Thoracic aorta (tissue), 2 donors: ENCODE measurements at places on chromosomes 13 and 19.

GRCh38 chr13:66886264-66886663, 343.9 kb downstream of the PCDH9 start:
- DNase-seq: no peak

DNA sequence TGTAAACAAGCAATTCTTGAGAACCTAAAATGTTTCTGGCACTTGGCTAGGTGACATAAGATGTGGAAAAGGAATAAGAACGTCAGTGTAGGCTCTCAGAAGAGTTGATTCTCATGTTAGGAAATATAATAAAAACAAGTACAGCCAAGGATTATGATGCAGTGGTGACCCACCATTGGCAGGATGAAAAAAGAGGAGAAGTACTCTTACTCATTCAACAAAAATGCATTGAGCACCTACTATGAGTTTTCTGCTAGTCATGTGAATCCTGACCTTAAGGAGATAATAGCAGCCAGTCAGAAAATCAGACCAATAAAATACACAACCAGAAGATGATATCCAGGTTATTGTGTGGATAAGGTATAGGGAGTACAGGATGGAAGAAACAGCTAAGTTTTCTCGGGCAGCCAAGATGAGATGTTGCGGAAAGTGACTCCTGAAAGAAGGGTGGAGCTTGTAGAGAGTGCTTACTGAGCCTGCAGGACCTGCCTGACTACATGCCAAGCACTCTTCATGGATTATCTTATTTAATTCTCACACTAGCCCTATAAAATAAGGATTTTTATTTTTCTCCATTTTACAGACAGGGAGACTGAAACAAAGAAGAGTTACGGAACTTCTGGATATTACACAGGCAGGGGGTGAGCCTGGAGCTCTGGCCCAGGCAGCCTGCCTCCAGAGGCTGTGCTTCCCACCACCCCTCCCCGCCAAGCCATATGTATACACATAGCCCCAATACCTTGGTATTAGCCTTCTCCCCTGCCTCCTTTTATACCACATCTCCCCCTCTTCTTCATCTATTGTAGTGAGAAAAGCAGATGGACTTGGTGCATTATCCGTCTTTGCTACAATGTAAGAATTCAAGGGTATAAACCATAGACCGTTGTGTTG, 58.0 kb downstream of the TGDS start:
- DNase-seq: no peak

DNA sequence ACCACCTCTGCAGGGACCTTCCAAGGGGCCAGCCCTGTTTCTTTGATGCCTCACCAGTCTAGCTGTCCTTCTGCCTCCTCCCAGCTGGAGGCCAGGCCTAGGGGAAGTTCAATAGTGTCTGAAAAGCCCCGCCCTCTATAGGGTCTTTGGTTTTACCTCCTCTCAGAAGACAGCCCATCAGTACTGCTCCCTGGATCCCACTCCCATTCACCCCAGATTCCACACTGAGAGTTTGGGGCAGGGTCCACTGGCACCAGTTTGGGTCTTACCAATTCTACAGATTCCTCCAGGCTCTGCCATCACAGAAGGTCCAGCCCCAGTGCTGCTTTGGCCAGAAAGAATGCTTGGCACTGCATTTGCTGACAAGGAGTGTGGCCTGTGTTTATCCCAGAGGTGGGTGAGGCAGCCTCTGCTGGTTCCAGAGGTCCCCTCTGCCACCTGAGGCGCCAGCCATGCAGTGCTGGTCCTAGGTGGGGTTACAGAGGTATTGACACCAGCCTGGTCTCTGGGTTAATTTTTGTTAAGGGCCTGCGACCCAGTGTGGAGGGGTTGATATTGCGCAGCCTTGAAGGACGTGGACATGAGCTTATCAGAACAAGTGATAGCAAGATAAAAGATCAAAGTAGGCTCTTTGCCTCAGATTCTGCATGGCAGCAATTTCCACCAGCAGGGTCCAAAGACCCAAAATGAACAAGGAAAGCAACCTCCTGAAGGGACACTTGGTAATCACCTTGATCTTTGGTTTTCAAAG, 41.4 kb upstream of the IGSF23 start:
- no peak for DNase-seq

DNA sequence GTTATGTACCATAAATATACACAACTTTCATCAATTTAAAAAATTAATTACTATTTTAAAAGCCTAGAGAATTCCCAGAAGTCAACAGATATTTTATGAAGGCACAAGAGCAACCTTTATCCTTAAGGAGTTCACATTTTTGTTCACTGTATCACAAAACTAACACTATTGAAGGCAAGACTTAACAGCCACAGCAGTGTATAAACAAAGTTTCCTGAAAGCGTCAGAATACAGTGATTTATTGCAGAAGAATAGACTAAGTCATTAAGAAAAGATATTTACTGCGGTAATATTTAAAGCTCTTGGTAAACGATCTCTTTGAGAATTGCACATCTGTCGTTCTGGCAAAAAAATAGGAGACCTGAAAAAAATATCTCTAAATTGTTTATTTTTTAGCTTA, 419.3 kb upstream of the NBEA start:
- no peak for DNase-seq

- DNase-seq: no peak
Measured at GRCh38 chr13:21638319-21639282, 32.3 kb upstream of the FGF9 start.

GRCh38 chr13:102707467-102707866, 12.6 kb upstream of the METTL21C start:
- DNase-seq: no peak

DNA sequence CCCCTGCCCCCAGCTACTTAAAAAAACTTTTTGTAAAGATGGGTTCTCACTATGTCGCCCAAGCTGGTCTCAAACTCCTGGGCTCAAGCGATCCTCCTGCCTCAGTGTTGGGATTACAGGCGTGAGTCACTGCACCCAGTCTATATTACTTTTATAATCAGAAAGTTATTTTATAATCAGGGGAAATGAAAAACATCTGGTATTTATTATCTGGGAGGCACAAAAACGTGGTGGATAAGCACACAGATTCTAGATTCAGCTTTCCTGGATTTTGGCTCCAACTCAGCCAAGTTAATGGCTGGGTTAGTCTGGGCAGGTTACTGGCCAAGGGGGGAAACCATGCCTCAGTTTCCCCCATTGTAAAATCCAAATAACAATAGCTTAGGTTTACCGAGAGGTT, 24.7 kb downstream of the KEAP1 start:
- DNase-seq: no peak

DNA sequence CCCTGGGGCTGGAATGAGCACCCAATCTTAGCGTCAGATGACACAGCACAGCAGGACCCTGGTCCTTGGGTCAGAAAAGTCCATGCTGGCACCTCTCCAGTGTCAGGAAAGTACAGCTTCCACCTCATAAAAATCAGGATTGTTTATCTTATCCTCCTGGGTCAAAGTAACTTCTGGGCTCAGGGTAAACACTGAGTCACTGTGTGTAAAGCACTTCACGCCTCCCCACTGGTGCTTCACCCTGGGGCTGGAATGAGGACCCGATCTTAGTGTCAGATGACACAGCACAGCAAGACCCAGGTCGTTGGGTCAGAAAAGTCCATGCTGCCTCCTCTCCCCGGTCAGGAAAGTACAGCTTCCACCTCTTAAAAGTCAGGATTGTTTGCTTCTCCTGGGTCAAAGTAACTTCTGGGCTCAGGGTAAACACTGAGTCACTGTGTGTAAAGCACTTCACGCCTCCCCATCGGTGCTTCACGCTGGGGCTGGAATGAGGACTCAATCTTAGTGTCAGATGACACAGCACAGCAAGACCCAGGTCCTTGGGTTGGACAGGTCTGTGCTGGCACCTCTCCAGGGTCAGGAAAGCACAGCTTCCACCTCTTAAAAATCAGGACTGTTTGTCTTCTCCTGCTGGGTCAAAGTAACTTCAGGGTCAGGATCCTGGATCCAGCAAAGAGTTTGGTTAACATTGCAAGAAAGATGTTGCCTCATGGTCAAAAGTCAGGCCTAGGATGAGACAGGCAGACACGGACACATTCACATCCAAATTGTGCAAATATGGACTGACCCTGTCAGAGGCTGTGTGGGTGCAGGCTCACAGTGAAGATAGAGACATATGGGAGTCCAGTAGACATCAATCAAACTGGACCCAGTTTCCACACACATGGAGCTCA, 39.2 kb upstream of the CYP2A7 start:
- no peak for DNase-seq

- no peak for DNase-seq
Measured at GRCh38 chr13:53013113-53013512, 15.5 kb upstream of the OLFM4 start.

DNA sequence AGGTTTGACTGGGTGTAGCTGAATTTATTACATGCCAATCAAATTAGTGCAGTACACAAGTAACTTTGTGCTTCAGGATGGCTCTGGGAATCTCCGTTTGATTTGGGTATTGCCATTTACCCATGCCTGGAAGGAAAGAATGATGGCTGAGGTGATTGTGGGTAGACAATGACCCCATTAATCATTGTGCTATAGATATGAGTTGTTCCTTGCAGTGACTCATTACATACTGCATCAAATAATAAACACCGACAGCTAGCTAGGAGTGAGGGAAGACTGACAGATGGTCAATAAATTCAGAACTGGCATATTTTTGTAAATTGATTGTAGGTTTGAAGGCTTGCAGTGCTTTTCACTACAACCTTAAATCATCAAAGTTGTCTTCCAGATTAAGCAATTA, 1069.5 kb downstream of the DIAPH3 start:
- DNase-seq: no peak

DNA sequence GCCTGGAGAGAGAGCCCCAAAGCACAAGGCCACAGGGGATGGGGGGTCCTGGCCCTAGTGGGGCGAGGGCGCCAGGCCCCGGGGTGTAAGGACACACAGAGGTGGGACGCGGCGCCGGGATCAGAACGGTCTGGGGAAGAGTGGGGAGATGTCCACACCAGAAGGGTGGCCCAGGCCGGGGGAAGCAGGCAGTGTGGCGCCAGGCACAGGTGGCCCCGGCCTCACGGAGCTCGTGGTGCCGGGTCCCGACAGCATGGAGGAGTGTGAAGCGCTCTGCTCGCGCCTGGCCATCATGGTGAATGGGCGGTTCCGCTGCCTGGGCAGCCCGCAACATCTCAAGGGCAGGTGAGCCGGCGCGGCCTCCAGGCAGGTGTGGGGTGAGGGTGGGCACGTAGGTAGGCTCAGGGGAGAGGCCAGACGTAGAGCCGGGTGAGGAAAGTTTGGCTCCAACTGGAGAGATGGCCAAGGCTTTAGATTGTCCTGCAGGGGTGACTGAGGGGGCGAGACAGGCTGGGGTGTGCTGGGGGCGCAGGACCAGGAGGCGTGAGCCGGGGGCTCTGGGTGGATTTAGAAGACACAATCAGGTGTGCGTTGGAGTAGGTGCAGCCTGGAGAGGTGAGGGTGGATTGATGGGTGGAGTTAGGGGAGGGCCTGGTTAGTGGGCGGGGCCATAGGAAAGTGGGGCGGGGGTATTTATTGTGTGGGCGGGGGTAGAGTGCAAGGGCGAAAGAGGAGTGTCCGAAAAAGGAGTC, 2.9 kb upstream of the ARHGAP45 start:
- DNase-seq: no peak

DNA sequence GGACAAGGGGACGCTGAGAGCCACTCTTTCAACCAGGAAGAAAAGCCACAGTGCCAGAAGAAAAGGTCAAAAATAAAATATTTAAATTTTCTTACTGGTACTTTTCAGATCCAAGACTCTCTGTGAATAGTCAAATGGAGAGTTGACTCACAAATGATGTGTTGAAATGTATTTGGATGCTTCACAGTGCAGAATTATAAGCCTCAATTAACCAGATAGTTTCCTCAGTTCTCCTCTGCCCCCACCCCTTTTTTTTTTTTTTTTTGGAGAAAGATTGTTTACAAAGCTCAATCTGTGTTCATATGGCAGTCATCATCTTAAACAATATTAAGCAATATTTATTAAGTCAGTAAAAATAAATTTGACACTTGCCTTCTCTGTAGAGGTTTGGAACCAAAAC, 470.8 kb downstream of the FGF9 start:
- no peak for DNase-seq

DNA sequence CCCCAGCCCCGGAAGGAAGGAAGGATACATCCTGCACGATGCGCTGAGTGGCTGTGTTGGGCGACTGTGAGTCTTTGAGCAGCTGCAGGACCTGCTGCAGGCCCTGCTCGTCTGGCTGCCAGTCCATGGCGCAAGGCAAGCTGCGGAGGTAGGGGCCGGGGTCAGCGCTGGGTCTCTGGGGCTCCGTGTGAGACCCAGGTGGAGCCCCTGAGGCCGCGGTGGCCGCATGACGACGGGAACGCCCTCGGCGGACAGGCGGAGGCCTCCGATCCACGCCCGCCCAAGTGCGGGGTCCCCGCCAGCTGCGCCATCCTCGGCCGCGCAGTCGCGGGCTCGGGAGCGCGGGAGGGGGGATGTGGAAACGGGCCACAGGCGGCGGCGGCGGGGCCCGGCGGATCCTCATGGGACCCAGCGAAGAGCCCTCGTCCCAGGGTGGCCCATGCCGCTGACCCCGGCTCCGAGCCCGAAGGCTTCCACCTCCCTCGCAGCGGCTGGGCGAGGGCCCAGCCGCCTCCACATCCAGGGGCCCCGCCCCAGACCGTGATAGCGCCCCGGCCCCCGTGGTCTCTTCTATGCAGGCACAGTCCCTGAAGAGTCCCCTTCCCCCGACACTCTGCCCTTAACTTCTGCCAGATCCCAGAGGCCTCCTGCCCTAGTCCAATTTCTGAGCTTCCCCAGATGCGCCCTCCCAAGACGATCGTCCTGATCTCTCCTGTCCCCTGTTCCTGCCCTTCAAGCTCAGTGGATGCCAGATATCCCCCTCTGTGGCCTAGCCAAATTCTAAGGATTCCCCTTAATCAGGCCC, 2.7 kb downstream of the TNPO2 start:
- DNase-seq: no peak

- DNase-seq: no peak
Measured at GRCh38 chr19:6235031-6235951, 44.5 kb downstream of the MLLT1 start.

- no peak for DNase-seq
Measured at GRCh38 chr19:30784850-30785457, 412.8 kb downstream of the ZNF536 start.

- peak; percentile 43 for DNase-seq
Measured at GRCh38 chr19:53792721-53793433, 31.2 kb downstream of the NLRP12 start.

DNA sequence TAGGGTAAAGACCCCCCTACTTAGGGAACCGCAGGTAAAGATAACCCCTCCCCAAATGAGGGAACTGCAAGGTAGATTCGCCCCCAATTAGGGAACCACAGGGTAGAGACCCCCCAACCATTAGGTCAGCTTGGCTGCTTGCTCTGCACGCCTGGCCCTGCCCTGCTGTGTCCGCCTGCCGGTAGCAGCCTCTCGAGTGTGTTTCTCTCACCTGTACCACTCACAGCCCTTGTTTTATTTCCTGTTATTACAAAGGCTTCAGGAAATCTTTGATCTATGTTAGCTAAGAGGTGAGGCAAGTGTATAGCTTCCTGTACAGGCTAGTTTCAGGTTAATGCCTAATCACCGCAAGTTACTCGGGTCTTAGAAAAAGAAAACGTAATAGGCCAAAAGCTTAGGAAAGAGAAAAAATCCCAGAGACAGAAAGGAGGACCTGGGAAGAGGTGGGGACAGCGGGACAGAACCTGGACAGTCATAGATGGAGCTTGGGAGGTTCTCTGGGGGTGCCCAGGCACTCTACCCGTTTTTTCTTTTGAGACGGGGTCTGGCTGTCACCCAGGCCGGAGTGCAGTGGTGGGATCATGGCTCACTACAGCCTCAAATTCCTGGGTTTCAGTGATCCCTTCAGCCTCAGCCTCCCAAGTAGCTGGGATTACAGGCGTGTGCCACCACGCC, 23.1 kb upstream of the EIF3G start:
- DNase-seq: no peak

GRCh38 chr19:20271215-20271926, 104.4 kb downstream of the ZNF486 start:
- DNase-seq: no peak

- DNase-seq: no peak
Measured at GRCh38 chr13:98997738-98998641, 20.1 kb upstream of the DOCK9 start.
